ENCODE measurements at places on chromosomes 3 and 15.

DNA sequence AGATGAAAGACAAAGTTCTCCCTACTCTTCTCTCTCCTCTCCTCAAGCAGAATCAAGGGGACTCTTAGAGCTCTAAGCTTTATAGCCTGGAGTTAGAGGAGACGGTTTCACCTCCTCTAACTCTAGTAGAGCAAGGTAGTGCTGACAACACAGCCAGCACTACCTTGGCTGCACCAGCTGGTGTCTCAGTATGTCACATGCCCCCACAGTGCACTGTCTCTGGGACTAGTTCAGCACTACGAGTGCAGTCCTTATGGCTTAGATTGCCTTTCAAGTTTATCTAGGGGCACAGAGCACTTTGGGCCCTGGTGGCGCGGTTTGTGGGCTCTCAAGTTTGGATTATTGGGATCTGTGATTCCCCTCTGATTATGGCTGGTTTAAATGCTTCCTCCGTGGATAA lies 614.1 kb upstream of the NECTIN3 start:
- DNase-seq, result no peak

DNA sequence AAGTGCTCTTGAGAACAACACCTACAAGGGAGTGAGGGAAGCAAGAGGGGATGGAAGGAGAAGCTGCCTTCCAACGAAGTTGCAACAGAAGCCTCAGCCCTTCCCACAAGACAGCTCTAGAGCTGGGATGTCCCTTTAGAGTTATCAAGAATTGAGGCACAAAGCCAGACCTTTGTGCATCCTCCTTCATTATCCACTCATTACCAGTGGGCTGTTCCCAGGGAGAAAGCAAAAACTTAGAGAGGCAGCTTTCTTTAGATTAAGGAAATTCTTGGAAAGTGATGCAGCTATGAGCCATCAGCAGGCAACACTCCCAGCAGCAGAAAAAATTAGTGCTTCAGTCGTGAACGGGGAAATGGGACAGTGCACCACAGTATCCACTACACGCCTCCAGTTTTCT lies 10.6 kb upstream of the CD96 start:
- DNase-seq, result no peak

GRCh38 chr3:18085429-18085828 lies 339.7 kb downstream of the SATB1 start:
- no peak for DNase-seq

GRCh38 chr15:75049392-75049791 lies 26.0 kb downstream of the PPCDC start:
- no peak for DNase-seq

- DNase-seq, result no peak
These were observed 57.6 kb downstream of the ST8SIA2 start for GRCh38 chr15:92451225-92451825.
